ENCODE measurements at places on chromosomes 1 and 21. TPM values are rescaled to one million over a fixed set of nuclear protein-coding genes. Genes with fewer than 3 reads are reported as not detected.

Gene ZSWIM5
- 23.6 TPM for total RNA-seq

DNA sequence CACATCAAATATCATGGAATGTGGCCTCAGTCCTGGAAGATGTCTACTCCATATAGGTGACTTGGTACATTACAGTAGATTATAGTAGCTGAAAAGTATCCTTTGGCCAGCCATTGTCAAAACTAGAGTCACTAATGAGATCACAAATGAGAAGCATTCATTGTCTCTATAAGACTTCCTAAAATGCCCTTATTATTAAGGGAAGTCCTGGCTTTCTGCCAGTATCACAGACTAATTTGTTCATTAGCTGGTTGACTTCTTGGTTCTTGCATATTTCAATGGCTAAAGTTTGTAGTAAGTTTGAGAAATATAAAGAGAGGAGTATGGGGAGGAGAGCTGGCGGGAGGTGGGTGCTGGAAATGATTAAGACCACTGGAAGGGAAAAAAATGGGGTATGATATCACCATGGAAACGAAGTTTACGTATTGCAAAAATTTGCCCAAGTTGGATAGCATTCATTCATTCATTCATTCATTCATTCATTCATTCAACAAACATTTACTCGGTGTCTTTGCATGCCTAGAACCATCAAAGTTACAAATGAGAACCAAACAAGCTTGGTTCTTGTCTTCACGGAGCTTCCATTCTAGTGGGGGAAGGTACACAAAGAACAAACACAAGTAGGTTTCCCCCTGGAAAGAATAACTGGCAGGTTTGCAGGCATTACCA is 11.7 kb upstream of the B3GALNT2 start:
- H3K27me3 ChIP-seq: no peaks in the 10 kb centered on the region
- no peak overlapping the region for H3K27ac ChIP-seq
- H3K4me3 ChIP-seq: no peak overlapping the region
- peaks cover 4% of the 10 kb centered on the region for H3K36me3 ChIP-seq
- no peak for DNase-seq
- H3K4me1 ChIP-seq: peaks cover 3% of the 10 kb centered on the region

DNA sequence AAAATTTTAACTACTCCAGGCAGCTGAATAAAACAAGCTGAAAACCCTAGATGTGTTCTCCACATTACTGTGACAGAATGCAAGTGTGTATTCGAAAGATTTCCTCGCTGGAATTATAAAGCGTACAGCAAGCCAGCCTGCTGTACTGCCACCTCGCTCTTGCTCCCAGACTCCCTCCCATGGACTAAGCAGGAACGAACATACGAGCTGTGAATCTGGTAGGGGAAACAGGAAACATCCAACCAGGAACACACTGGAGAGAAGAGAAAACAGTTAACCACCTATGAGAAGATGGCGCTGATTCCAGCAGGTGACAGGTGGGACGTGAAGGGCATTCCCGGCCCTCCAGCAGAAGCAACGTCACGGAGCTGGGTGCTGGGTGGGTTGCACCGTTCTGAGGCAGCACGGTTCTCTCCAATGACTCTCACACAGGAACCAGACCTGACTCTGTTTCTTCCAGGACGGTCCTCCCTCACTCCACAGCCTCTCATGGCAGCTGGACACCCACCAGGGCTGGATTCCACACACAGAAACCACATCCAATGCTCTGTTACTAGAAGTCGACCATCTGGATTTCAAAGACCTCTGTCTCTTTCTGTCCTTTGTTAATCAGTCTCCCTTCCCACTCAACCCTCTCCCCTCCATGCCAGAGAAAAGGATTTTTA is 219.2 kb downstream of the RERE start:
- H3K27me3 ChIP-seq: peaks cover 19% of the 10 kb centered on the region
- peak; percentile 39 for DNase-seq
- peaks cover 58% of the 10 kb centered on the region for H3K4me1 ChIP-seq
- peak overlapping the region; percentile 73 for H3K4me3 ChIP-seq
- H3K27ac ChIP-seq: peak overlapping the region; percentile 97

GRCh38 chr1:111279144-111279543 is 11.5 kb upstream of the CHIA start:
- no peak overlapping the region for H3K27ac ChIP-seq
- H3K4me1 ChIP-seq: no peaks in the 10 kb centered on the region
- no peaks in the 10 kb centered on the region for H3K27me3 ChIP-seq
- DNase-seq: no peak
- no peak overlapping the region for H3K4me3 ChIP-seq

Gene FNBP1L
- total RNA-seq: 251 TPM

DNA sequence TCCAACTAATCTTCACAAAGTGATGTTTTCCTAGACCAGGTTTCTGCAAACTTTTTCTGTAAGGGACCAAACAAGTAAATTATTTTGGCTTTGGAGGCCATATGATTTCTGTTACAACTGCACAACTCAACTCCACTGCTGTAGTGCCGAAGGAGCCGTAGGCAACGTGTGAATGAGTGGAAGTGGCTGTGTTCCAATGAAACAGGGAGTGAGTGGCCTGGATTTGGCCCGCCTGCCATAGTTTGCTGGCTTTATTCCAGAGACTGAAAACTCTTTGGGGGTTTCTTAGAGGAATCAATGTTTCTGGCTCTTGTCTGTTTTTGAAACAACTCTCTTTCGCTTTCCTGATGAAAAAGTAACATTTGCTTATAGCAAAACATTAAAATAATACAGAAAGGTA is 12.6 kb upstream of the ACTL8 start:
- no peaks in the 10 kb centered on the region for H3K36me3 ChIP-seq
- H3K4me1 ChIP-seq: no peaks in the 10 kb centered on the region
- no peak for DNase-seq
- H3K27ac ChIP-seq: no peak overlapping the region

Gene NBL1
- 14.4 TPM for total RNA-seq

Gene MIXL1
- total RNA-seq: 0.54 TPM

DNA sequence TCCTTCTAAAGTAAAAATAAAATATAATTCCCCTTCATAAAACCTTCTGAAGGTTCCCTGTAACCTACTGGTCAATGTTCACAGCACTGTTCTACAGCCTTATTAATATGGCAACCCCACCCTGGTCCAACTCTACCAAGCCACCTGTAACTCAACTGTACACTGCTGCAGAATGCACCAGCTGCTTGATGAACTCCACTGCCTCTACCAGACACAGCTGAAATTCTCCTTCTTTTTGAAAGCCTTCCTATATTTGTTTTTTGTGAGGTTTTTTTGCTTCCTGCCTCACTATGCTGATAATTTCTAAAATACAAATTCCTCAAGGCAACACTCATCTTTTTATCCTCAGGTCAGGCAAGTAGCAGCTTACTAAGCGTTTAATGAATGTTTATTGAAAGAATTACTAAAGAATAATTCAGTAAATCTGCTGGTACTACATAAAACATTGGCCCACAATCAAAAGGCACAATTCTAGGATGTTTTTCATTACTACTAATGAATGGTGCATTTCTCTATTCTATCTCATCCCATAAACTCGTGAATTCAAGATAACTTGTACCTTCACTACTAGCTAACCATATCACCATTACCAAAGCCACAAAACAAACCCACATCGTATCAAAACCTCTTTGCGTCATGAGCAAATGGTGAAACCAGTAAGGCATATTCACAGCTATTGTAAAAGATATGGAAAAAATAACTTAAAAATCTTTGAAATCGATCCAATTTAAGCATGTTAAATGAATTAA is 2.4 kb downstream of the SSX2IP start:
- DNase-seq: no peak
- H3K4me1 ChIP-seq: peaks cover 31% of the 10 kb centered on the region

DNA sequence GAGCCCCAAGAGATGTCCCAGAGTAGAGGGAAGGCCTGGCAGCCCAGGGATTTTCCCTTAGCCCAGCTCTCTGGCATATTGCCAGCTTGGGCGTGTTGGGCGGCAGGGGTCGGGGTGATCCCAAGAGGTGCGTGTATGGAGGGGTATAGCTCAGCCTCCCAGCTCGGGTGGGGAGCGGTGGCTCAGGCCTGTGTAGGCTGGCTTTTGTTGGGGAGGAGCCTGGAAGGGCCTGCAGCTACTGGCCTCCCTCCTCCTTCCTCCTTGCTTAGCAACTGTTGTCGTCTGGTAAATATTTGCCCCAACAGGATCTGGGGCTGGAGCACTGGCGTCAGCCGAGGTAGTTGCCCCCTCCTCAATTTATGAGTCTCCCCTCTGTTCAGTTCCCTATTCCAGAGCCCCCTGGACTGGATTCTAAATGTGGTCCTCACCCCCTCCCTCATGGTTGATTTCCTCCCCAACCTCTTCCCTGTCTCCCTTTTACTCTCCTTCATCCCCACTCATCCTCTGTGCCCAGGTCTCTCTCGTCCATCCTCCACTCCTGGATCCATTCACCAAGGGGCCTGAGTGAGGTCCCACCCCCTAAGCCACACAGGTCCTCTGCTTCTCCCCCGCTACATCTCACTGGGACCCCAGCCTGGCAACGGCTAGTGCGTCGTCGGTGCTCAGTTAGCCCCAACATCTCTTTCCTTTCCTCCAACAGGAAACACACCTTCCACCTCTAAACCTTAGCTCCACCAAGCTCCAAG is 10.3 kb upstream of the LMNA start:
- DNase-seq: no peak
- H3K36me3 ChIP-seq: no peaks in the 10 kb centered on the region

DNA sequence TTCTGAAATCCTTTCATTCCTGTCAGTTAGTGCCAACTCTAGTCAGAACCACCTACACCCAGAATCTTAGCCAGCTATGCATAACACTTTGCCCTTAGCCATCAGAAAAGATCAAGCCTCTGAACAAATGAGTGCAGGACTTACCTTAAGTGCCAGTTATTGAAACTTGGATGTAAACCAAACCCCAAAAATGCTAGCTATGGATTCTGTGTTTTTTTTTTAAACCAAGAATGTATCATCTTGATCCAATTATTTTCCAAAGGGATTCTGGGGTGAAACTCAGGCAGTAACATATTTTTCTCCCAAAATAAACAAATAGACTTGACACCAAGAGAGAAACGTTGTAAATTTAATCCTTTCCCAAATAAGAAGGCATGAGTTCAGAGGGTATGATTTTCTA is 538.6 kb upstream of the ADAMTS5 start:
- no peaks in the 10 kb centered on the region for H3K36me3 ChIP-seq
- H3K4me3 ChIP-seq: no peak overlapping the region
- H3K4me1 ChIP-seq: no peaks in the 10 kb centered on the region
- H3K27me3 ChIP-seq: no peaks in the 10 kb centered on the region
- DNase-seq: no peak
- H3K27ac ChIP-seq: no peak overlapping the region

DNA sequence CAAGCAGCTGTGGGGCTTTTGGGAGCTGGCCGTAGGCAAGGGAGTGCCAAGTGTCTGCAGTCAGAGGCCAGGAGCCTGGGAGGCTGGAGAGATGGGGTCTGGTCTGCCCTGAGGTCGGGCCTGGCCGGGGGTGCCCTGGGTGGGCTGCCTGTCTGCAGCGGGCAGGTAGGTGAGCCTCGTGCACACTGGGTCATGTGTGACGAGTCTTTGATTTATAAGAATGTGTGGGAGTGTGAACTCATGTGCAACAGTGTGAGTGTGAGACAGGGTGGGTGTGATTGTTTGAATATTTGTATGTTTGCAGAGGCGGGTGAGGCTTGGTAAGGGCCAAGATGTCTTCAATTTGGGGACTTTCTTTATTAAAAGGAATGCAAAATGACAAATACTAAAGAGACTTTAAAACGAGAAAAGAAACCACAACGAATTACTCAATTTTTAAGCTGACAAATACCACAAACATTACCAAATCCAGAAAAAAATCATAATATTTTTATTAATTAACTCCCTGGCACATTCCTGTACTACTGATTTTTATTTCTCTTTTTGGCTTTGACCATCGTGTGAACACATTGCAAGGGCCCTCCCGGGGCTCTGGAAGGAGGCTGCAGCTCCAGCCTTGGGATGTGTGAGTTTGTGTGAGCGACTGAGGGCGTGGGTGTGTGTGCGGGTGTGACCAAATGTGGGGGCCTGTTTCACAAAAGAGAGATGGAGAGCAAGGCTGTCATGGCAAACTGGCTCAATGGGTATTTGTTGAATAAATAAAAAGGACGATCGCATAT is 110.3 kb upstream of the WNT4 start:
- H3K36me3 ChIP-seq: no peaks in the 10 kb centered on the region
- no peak overlapping the region for H3K27ac ChIP-seq
- H3K4me1 ChIP-seq: peaks cover 13% of the 10 kb centered on the region
- peak overlapping the region; percentile 5 for H3K4me3 ChIP-seq
- DNase-seq: no peak

- H3K4me3 ChIP-seq: no peak overlapping the region
- H3K27me3 ChIP-seq: peaks cover 3% of the 10 kb centered on the region
- DNase-seq: no peak
- H3K27ac ChIP-seq: peak overlapping the region; percentile 79
- no peaks in the 10 kb centered on the region for H3K36me3 ChIP-seq
These were observed 13.0 kb downstream of the FAM20B start for GRCh38 chr1:179038528-179039281.

Gene TIE1
- total RNA-seq: 11.3 TPM

Gene KLF17
- 10.9 TPM for total RNA-seq

GRCh38 chr21:45874716-45875415 is 106.7 kb upstream of the COL6A1 start:
- H3K27me3 ChIP-seq: peaks cover 8% of the 10 kb centered on the region
- peaks cover 36% of the 10 kb centered on the region for H3K4me1 ChIP-seq
- no peaks in the 10 kb centered on the region for H3K36me3 ChIP-seq
- no peak for DNase-seq
- no peak overlapping the region for H3K4me3 ChIP-seq

DNA sequence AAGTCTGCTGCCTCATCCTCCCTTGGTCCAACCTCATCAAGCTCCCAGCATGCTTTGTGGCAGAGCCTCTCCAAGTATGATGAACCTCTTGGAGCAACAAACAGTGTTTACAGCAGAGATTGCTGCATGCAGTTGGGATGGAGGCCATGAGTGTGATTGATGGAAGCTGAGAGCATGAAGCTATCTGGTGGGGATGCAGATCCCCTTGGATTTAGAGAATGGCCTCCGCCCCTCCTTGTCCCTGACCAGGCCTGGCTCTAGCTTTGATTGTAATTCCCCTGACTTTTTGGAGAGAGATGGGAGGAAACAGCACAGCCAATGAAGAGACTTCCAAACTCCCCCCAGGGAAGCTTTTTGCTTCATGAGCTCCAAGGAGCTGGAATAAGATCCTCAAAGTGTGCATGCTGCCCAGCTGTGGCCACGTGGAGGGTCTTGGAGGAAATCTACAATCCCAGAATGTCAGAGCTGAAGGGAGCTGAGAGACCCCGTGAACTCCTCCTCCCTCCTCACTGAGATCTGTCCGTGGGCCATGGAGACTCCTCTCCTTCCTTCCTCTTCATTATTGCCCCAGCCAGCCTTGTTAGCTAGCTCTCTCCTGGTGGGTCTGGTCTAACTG is 165.3 kb upstream of the USP24 start:
- no peaks in the 10 kb centered on the region for H3K4me1 ChIP-seq
- H3K4me3 ChIP-seq: no peak overlapping the region
- no peak for DNase-seq
- H3K27ac ChIP-seq: no peak overlapping the region
- H3K27me3 ChIP-seq: peaks cover 3% of the 10 kb centered on the region

Gene SPRR2D
- not detected for total RNA-seq
